Mesothelial cell of epicardium (in vitro differentiated cells): ENCODE measurements at places on chromosomes 5 and 9.

GRCh38 chr9:86368871-86369521 is 14.8 kb upstream of the TUT7 start:
- H3K4me3 ChIP-seq = no peak overlapping the region
- H3K4me1 ChIP-seq = no peaks in the 10 kb centered on the region
- DNase-seq = no peak
- peaks cover 6% of the 10 kb centered on the region for H3K36me3 ChIP-seq
- no peak overlapping the region for H3K27ac ChIP-seq

- no peaks in the 10 kb centered on the region for H3K36me3 ChIP-seq
- no peak for DNase-seq
- peaks cover 81% of the 10 kb centered on the region for H3K27me3 ChIP-seq
- H3K4me3 ChIP-seq = no peak overlapping the region
- peaks cover 13% of the 10 kb centered on the region for H3K4me1 ChIP-seq
- no peak overlapping the region for H3K27ac ChIP-seq
Measured at GRCh38 chr5:111075520-111075919, 4.0 kb downstream of the TSLP start.

DNA sequence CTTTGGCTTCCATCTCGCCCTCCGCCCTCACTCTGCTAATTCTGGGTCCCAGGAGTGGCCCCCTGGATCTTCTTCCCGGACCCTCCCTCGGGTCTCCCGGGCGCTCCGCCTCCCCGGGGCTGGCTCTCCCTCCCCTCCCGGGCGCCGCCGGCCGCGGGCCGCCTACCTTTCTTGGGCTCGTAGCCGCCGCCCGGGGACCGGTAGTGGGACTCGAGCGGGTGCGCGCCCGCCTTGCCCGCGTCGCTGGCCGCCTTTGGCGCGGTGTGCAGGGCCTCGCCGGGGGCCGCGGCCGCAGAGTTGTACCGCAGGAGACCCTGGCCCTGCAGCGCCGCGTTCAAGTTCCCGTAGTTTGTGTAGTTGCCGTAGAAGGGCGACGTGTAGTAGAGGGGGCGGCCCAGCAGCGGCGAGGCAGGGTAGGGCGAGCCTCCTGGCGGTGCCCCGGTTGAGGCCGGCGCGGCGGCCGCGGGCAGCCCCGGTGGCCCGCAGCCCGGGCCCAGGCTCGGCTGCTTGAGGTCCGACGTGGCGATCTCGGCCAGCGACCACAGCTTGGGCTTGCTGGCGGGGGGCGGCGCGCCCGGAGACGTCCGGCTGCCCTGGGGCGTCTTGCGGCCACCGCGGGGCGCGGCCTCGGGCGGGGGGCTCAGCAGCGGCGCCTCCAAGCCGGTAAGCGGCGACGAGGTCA is 3.2 kb downstream of the IRX2 start:
- peaks cover 21% of the 10 kb centered on the region for H3K36me3 ChIP-seq
- H3K4me1 ChIP-seq = peaks cover 56% of the 10 kb centered on the region
- no peak overlapping the region for H3K27ac ChIP-seq
- DNase-seq = no peak
- H3K27me3 ChIP-seq = peaks cover 55% of the 10 kb centered on the region

GRCh38 chr9:16727452-16728136 is 142.9 kb downstream of the BNC2 start:
- H3K4me1 ChIP-seq = peaks cover 49% of the 10 kb centered on the region
- H3K36me3 ChIP-seq = no peaks in the 10 kb centered on the region
- no peaks in the 10 kb centered on the region for H3K27me3 ChIP-seq
- H3K4me3 ChIP-seq = peak overlapping the region; percentile 88
- peak overlapping the region; percentile 99 for H3K27ac ChIP-seq

- H3K27ac ChIP-seq = no peak overlapping the region
- H3K4me1 ChIP-seq = peaks cover 13% of the 10 kb centered on the region
- no peaks in the 10 kb centered on the region for H3K36me3 ChIP-seq
- H3K27me3 ChIP-seq = no peaks in the 10 kb centered on the region
- H3K4me3 ChIP-seq = no peak overlapping the region
- no peak for DNase-seq
Measured at GRCh38 chr5:82222597-82223574, 55.3 kb downstream of the RPS23 start.

DNA sequence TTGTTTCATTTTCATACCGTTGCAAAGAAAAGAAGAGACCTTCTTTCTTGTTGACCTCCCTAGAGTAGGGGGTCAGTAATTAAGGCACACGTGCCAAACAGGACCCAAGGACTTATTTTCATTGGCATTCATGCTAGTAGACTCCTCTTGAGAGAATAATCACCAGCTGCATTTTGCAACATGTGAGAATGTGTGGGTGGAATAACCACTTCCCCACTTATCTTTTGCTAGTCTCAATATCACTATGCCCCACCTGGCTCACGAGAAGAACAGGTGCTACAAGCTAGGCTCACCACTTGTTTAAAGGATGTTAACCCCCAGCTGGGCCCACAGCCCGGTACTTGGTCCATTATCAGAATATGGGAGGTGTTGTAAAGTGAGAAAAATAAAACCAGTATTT is 460.7 kb upstream of the MEF2C start:
- H3K36me3 ChIP-seq = no peaks in the 10 kb centered on the region
- no peaks in the 10 kb centered on the region for H3K4me1 ChIP-seq
- no peak overlapping the region for H3K27ac ChIP-seq
- no peaks in the 10 kb centered on the region for H3K27me3 ChIP-seq
- H3K4me3 ChIP-seq = no peak overlapping the region
- no peak for DNase-seq

- DNase-seq = peak; percentile 43
- no peaks in the 10 kb centered on the region for H3K36me3 ChIP-seq
- peaks cover 82% of the 10 kb centered on the region for H3K27me3 ChIP-seq
- peaks cover 10% of the 10 kb centered on the region for H3K4me1 ChIP-seq
Measured at GRCh38 chr9:84140535-84141101, 160.0 kb downstream of the RMI1 start.

DNA sequence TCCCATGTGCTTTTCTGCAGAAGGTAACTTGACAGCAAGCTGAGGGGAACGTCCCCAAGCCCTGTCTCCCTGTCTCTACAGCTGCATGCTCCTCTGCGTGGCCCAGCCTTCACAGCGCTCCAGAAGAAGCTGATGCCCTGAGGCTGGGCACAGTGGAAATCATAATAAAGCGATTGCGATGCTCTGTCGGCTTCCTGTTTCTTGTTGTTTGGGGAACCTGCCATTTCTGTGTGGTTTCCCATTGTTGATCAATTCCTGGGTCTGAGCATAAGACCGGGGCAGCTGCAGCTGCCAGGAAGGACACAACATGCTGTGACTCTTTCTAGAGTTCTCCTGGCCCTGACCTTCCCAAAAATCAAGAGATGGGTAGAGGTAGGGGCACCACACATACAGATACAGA is 7.2 kb upstream of the DNAJB5 start:
- no peak overlapping the region for H3K4me3 ChIP-seq
- H3K36me3 ChIP-seq = no peaks in the 10 kb centered on the region
- H3K4me1 ChIP-seq = peaks cover 2% of the 10 kb centered on the region
- H3K27me3 ChIP-seq = peaks cover 35% of the 10 kb centered on the region

GRCh38 chr5:892394-893136 is at the start of the genes BRD9 and TRIP13:
TSS of gene BRD9 (minus strand) at chr5:892801. CDS start at chr5:892657, 144 bp downstream.
TSS of gene TRIP13 (plus strand) at chr5:892884. CDS start at chr5:892999, 115 bp downstream.
- peaks cover 14% of the 10 kb centered on the region for H3K36me3 ChIP-seq
- H3K27me3 ChIP-seq = no peaks in the 10 kb centered on the region
- H3K27ac ChIP-seq = peak within 1 kb of the TSS; percentile 93
- peak; percentile 86 for DNase-seq
